Spinal cord (tissue), 10 donors: ENCODE measurements at places on chromosomes 1 and 21.

- DNase-seq = no peak
These were observed 142.4 kb downstream of the ZP4 start for GRCh38 chr1:237748171-237748960.

DNA sequence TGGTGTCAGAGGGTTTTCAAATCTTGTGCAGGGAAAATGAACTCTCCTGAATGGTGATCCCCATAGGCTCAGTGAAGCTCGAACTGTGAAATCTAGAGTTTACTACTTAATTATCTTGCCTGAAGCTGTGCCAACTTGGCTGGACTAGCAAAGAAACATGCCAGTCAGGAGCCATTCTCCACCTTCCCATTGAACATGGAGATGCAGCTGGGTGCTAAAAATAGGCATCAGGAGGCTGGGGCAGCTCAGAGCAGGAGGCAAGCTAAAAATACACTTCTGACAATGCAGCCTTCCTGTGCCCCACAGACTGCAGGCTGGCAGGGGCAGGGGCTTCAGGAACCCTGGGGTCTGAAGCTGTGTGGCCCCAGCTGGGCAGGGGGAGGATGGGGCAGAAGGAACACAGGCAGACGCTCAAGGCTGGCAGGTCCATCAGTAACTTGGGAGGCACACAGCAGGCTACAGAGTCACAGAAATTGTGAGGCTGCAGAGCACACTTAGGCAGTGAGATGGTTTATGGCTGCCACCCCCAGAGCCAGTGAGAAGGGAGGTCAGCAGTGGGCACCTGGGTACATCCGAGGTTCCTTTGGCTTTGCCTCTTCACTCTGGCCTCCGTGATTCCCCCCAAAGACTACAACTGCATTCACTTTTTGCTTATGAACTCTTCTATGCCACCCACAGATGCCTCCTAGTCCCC, 155.4 kb upstream of the KCND3 start:
- DNase-seq = no peak

DNA sequence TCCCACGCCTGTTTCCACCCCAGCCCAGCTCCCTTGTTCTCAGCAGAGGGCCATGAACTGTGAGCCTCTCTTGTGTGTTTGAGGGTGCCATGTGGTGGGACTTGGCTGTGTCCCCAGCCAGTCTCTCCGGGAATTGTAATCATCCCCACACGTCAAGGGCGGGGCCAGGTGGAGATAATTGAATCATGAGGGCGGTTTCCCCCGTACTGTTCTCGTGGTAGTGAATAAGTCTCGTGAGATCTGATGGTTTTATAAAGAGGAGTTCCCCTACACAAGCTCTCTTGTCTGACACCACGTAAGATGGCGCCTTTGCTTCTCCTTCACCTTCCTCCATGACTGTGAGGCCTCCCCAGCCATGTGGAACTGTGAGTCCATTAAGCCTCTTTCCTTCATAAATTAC, 57.2 kb upstream of the COL6A2 start:
- no peak for DNase-seq

DNA sequence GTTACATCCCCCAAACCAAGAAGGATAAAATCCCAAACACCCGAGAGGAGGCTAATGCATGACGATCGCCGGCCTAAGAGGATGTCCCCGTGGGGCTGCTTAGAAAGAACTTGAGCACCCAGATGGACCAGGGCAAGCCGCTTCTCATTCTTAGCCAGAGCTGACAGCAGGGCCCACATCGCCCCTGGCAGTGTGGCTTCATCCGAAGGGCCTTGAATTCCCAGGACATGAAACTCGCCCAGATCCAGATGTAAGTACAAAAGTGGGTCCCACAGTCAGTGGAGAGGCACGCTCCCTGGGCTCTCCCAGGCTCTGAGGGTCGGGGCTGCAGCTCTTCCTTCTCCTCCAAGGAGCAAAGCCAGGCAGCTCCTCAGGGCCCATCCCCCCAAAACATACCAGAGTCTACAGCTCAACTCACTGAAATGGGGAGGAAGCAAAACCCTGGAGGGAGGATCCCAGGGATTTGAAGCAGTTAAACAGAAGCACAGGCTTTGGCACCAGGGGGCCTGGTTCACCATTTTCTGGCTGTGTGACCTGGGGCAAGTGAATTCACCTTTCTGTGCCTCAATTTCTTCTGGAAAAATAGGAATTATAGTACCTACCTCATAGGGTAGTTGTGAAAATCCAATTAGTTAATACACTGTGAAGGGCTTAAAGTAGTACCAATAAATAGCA, 85.6 kb downstream of the MAN1C1 start:
- DNase-seq = no peak

- no peak for DNase-seq
These were observed 646.7 kb downstream of the LTN1 start for GRCh38 chr21:28345934-28346333.

DNA sequence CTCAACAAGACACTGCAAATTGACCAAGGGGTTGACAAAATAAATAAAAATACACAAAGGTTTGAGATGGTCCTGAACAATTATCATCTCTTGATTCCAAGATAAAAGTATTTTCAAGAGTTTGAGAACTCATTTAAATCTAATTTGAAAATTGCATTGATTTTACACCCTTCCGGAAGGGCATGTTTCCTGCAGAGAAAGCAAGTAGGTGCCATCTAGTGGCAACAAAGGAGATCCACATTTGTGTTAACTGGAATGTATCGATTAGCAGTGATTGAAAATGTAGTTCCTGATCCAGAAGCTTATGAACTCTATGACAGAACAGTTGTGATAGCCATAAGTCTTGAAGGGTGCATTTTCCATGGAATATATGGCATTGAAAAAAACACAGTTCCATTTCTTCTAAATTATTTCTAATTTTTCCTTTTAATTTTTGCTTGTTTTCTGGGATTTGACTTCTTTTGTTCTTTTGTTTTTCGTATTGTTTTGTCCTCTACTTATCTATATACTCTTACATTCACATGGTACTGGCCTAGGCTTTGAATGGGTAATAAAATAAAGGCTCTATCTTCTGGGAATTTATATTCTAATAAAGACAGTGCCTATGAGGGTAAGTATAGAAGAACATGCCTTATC, 143.7 kb downstream of the DNM3 start:
- DNase-seq = peak; percentile 82

GRCh38 chr1:193339401-193339800, 153.0 kb upstream of the B3GALT2 start:
- DNase-seq = no peak

- no peak for DNase-seq
These were observed 29.0 kb upstream of the KCNN3 start for GRCh38 chr1:154899041-154899440.

DNA sequence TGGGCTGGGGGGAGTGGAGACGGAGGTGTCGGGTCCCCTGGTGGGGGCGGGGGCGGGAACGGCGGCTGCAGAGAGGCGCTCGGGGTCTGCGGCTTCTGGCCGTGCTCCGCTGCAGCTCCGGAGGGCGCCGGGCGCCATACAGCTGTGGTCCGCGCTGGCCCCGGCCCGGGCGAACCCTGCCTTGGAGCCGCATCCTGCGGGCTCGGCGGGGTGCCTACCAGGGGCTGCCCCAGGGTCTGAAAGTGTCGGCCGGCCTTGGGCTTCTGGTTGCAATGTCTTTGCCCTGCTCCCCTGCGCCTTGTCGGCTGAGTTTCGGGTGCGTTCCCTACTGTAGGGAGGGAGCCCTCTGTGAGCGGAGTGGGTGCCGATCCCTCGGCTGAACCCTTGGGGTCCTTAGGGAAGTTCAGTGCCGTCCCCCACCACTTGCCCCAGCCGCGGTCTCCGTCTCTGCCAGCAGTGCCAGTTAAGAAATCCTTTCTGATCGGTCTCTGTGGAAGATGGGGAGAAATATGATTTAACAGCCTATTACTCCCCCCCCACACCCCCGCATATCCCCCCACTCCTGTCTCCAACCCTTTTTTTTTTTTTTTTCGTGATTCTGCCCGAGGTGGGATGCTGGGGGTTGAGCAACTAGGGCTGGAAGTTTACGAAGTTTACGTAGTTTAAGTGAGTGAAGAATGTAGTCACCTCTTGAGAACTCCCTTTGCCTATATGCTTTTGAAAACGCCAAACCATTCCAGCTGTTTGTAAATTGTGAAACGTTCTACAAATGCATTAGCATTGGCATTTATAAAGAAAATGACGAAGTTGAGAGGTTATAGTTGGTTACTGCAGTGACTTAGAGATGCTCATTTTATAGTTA, 588 bp downstream of the NEXN start:
- DNase-seq = peak; percentile 18

DNA sequence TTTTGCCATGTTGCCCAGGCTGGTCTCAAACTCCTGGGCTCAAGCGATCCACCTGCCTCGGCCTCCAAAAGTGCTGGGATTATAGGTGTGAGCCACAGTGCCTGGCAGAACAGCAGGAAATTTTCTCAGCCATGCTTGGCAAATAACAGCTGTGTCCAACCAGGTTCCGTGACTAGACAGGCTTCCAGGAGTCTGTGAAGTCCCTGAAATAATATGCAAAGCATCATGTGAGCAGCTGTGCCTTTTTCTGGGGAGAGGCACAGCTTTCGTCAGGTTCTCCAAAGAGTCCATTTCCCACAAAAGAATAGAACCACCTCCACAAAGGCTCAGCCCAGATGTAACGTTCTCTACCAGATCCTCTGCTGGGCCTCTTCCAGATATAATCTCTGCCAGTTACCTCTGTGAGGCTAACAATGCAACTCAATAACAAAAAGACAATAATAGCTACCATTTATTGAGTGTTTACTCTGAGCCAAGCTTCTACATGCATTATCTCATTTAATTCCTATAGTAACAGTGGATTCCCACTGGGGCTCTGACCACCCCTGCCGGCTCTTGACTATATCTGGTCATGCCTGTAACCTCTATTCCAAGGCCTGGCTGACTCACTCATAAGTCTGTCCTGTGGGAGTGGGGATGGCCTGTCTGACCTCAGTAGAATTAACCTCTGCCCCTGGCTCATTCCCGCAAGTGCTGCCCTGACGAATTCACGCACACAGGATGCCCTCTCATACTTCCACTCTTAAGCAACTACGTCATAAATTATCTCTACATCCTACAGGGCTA, 4.0 kb upstream of the NKAIN1 start:
- no peak for DNase-seq

GRCh38 chr1:43241413-43241836, 28.4 kb upstream of the TMEM125 start:
- no peak for DNase-seq

GRCh38 chr1:58528518-58528917, 18.0 kb downstream of the OMA1 start:
- no peak for DNase-seq

DNA sequence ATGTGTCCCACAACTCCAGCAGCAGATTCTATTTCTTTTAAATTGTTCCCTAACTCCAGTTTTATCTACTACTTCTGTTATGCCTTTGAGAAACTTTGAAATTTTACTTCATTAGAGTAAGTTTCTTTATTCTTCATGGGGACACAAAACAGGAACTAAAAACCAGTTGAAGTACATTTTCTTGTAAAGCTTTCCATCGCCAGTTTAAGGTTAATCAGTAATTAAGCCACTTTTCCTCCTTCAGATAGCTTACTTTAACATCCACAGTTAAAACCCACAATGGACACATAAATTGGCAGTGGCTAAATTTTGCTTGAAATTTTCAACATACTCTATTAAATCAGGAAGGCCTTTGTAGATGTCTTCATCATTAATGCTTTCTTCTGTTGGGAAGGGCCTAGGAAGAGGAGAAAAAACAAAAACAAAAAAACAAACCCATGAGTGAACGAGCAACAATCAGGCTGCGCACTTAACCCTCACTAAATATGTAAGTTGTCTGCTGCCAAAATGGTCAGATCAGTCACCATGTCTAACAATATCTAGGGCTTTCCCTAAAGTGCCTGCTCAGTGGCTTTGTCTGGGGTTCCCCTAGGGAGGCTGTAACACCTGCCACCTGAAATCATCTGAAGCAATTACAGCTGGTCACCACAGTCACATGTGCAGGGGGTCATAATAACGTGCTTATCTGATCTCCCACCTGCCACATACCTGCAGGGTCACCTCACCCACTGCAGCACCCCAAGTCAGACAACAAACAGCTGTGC, 187.9 kb downstream of the VAV3 start:
- DNase-seq = no peak

DNA sequence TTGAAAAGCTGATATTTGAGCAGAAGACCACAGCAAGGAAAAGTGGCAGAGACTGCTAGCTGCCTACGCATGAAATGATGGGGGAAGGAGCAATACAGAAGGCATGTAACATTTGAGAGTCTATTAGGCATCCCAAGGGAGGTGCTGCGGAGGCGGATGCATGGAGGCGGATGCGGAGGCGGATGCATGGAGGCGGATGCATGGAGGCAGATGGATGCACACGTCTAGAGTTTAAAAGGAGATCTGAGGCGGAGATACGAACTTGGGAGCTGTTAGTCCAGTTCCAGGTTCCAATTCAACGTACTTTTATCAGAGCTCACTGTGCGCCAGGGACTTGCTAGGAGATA, 744 bp upstream of the DDX20 start:
- DNase-seq = no peak

- DNase-seq = peak; percentile 94
These were observed 27.8 kb downstream of the ILDR2 start for GRCh38 chr1:166947398-166948043.

GRCh38 chr1:175963740-175964139, 220.3 kb upstream of the TNR start:
- no peak for DNase-seq

- DNase-seq = no peak
These were observed 93.1 kb downstream of the VAV3 start for GRCh38 chr1:107871687-107872395.

GRCh38 chr1:209653915-209654351, 1.7 kb upstream of the LAMB3 start:
- no peak for DNase-seq

- DNase-seq = no peak
These were observed 170.4 kb downstream of the PTPRC start for GRCh38 chr1:198809247-198809646.

- no peak for DNase-seq
These were observed 12.9 kb downstream of the NEK7 start for GRCh38 chr1:198169672-198170071.

DNA sequence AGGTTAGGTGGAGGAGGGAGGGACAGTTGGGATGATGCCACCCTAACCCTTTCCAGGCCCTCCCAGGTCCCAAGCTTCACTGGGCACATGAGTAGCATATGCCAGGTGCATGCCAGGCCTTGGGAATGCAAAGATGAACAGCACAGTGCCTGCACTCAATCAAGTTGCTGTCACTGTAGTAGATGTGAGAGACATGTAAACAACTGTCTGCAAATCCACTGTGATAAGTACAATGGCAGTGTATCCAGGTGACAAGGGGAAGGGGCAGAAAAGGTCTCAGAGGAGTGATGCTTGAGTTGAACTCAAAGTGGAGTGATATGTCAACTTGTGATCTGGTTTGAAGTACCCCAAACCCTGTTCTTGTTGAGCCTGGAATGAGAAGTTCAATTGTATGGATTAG, 49.5 kb upstream of the LRRN2 start:
- DNase-seq = no peak

- no peak for DNase-seq
These were observed 1.9 kb downstream of the AMPD2 start for GRCh38 chr1:109621379-109622136.

DNA sequence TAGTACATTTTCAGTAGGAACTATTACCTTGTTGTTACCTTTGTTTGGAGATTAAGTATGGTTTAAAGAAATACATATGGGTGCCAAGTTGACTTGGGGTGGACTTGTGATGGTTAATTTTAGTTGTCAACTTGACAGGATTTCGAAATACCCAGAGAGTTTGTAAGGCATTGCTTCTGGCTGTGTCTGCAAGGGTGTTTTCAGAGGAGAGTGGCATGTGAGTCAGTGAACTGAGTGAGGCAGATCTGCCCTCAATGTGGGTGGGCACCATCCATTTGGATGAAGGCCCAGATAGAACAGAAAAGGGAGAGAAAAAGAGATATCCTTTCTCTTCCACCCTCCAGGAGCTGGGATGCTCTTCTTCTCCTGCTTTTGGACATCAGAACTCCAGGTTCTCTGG, 315.5 kb downstream of the GPATCH2 start:
- DNase-seq = no peak
